ENCODE measurements at places on chromosomes 6 and 20.
A peak's percentile ranks its signal among the peaks of the same experiment; 100 is the strongest.

GRCh38 chr20:35820715-35821114 is 48.9 kb downstream of the PHF20 start:
- DNase-seq: no peak

GRCh38 chr6:49647476-49647875 is 10.8 kb upstream of the RHAG start:
- no peak for DNase-seq

DNA sequence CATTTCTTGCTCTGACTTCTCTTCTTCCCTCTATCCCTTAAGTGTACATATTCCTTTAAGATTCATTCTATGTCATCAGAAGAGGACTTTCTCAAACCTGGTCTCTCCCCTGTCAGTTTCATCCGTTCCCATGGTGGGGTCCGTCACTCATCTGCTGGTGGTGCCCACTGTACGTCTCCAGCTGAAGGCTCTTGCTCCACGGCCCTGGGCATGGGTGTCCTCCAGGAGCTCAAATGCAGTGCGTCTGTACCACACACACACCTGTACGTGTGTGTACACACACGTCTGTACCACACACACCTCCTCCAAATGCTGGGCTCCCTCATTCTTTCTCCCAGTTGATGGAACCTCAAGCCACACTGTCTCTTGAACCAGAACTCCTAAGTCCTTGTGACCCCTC is 85.6 kb downstream of the CAP2 start:
- DNase-seq: no peak

GRCh38 chr6:129744201-129744879 is 34.4 kb upstream of the ARHGAP18 start:
- peak; percentile 37 for DNase-seq

DNA sequence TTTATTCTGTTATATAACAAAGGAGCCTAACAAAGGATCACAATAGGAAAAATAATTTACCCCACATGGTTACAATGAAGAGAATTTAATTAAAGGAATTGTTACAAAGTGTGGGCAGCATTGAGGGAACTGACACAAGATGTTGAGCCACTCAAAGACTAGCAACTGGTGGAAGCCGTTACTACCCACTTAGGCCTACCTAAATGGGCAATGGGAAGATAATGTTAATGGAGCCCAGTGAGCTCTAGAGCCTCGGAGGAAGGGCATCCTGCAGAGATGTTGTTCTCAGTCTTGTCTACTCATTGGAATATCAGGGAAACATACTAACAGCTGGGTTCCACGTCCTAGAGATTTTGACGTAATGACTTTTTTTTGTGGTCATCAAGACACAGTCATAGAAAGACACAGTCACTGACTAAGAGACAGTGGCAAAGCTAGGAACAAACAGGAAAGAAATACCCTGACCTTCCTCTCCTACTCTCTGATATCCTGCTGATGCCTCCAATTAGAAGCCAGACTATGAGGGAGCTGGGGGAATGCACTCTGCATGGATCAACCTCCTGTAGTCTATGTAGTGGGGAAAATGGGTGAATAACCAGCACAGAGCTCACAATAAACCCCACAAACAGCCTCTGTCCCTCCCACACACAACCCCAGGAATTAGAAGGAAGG is 523.8 kb upstream of the FLRT3 start:
- no peak for DNase-seq

- no peak for DNase-seq
Observed at GRCh38 chr6:75467966-75468365, 25.6 kb downstream of the FILIP1 start.

DNA sequence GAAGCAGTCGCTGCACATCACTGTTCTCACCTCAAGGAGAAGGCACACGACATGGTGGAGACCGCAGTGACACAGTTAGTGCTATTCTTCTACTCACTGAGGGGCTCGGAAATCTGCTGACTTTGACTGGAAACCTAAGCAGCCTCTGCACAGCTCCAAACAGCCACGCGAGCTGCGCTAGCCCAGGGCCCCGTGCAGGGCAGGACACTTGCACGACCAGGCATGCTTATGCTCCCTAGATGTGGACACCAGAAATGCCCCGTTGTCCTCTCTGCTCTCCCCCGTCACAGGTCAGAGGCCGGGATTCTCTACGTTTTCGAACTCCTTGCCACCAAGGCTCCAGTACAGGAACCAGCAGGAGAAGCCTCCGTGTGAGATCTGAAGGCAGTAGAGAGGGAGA is 201.1 kb downstream of the WDR27 start:
- no peak for DNase-seq

GRCh38 chr6:67736816-67737215 is 898.3 kb upstream of the ADGRB3 start:
- DNase-seq: no peak

- DNase-seq: no peak
Observed at GRCh38 chr6:22350109-22350508, 53.3 kb upstream of the PRL start.

DNA sequence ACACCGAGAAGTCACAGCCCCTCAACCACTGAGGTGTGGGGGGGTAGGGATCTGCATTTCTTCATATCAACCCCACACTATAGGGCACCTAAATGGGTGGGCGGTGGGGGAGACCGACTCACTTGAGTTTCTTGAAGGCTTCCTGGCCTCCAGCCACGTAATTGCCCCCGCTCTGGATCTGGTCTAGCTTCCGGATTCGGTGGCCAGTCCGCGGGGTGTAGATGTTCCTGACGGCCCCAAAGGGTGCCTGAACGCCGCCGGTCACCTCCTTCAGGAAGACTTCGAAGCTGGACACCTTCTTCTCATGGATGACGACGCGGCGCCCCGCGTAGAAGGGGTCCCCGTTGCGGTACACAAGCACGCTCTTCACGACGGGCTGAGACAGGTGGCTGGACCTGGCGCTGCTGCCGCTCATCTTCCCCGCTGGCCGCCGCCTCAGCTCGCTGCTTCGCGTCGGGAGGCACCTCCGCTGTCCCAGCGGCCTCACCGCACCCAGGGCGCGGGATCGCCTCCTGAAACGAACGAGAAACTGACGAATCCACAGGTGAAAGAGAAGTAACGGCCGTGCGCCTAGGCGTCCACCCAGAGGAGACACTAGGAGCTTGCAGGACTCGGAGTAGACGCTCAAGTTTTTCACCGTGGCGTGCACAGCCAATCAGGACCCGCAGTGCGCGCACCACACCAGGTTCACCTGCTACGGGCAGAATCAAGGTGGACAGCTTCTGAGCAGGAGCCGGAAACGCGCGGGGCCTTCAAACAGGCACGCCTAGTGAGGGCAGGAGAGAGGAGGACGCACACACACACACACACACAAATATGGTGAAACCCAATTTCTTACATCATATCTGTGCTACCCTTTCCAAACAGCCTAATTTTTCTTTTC is at the start of gene DCDC2:
DCDC2 (minus strand) TSS at position 724 of the 883 bp plus-strand sequence; CDS start at position 415, 309 bp downstream.
- no peak for DNase-seq

DNA sequence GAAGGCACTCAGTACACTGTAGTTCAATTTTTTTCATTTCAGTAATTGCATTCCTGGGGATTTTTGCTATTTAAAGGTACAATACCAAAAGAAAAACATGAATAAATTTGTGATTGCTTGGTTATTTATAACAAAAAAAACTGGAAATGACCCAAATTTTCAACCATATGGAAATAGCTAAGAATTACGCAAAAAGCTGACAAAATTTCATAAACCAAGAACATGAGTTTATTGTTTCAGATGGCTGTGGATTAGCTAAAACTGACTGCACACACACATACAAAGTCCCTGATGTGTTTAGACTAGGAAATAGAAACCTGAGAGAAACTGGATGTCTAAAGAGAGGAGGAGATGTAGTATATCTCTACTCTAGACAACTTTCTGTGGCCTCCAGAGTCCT is 718.4 kb upstream of the CHD6 start:
- no peak for DNase-seq

- DNase-seq: no peak
Observed at GRCh38 chr6:82818727-82819126, 246.9 kb downstream of the UBE3D start.

- no peak for DNase-seq
Observed at GRCh38 chr6:127131772-127132376, 13.4 kb downstream of the RSPO3 start.

GRCh38 chr6:107563694-107564588 is 74.0 kb downstream of the SOBP start:
- DNase-seq: no peak

DNA sequence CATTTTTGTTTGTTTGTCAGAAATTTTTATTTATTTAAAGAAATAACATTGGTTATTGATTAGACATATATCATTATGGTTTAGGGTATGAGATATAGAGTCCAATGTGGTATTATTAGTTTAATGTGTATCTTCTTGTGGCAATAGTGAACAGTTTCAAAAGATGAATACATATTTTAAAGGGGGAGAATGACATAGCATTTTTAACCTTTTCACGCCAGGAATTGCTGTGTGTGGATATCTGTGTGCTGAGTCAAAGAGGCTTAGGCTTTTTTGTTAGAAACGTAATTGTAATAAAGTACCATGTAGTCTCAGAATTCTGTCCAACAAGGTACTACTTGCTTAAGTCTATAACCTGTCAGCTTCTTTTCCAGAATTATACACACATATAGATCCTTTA is 451.6 kb downstream of the ADGRB3 start:
- no peak for DNase-seq

Measured in OCI-LY7 (cell line).